ENCODE measurements at places on chromosomes 16 and 17.
A peak's percentile ranks its signal among the peaks of the same experiment; 100 is the strongest.

- DNase-seq = no peak
Measured at GRCh38 chr16:30367349-30368009, 2.8 kb downstream of the TBC1D10B start.

DNA sequence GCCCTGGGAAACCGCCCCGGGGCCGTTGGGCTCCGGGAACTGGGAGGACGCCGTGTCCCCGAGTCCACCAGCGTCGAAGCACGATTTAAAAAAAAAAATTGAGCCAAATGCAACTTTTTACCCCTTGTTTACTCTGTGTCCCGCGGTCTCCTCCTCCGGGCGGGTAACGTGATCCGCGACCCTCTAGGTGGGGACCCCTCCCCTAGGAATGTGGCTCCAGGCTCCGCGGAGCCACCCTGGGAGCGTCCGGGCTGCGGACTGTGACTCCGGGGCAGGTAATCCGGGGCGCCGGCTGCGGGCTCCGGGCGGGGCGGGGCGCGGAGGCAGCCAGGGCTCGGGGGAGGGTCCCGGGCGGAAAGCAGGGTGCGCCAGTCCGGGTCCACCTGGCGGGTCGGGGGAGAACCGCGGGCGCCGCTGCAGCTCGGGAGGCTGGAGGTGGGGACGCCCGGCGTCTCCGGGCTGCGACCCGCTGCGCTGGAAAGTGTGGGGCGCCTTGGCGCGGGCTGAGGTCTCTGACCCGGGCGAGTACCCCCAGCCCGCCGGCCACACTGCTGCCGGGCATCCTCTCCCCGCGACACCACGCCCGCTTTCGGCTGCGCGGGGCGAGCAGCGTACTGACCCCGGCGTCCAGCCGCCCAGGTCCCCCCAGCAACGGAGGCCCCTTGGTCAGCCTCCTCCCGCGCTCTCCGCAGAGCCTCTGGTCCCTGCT lies 852 bp upstream of the HELZ start:
- peak; percentile 48 for DNase-seq

GRCh38 chr16:13554005-13554404 lies 365.9 kb upstream of the ERCC4 start:
- no peak for DNase-seq

DNA sequence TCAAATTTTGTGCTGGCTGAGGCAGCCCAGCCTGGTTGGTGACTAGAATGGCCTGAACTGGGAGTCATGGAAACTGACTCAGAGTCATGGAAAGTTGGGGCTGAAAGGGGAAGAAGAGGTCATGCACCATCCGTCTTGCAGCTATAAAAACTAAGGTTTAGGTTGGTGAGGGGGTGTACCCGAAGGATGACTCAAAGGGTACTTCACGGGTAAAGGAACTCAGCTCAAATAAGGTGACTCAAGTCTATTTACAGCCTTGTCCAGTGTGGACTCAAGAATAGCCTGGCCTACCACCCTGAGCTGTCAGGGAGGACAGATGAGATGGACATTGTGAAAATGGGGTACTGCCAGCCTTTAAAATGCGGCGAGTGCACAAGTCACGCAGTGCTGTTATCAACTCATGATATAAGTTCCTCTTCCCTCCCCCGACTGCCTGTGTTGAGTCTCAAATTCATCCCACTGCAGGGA lies 18.6 kb downstream of the CD300LB start:
- no peak for DNase-seq

DNA sequence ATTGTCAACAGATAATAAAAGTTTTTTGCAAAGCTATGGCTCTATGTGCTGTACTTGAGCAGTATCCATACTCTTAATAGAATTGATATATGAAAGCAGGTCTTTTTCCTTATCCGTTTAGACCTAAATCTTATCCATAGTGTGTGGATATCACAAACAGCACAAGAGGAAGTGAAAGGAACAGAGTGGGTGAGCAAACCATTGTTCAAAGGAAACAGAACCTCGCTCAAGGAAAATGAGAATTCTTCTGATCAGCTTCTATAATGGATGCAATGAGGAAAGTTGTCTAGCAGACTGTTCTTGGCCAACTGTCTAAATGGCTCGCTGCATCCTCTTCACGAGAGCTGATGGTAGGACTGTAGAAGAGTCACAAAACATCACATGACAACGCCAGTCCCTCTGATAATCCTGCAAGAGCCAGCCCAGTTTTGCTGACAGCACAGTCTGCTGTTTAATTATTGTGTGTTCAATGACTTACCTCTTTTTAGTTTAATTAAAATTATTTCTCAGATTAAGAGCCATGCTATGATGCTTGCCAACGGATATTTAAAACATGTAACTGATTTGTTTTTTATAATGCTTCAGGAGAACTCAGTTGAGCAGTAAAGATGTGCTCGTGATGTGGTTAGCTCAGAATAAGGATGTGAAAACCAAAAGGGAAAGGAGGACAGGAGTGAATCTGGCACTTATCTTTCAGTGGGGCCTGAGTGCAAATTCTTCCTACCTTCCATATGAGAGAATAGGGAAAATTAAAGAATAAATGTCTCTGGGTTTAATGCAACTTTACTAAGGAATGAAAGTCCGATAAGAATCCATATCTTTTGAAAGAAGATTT lies 38.5 kb downstream of the WWOX start:
- DNase-seq = no peak

DNA sequence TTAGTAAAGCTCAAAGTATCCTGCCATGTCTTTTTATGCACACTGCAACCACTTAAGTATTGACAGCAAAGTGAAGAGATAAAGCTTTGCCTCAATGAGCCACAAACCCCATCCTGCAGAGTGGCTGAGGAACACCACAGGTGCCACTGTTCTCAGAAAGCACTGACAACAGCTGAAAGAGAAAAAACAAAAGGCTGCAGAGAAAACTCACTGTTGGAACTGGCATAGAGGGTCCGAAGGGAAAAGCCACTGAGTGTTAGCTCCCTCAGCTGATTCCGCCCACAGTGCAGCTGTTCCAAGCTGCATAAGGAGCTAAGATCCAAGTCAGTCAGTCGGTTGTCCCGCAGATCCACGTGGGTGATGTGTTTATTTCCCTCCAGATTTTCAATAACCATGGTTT lies 48.3 kb downstream of the PHLPP2 start:
- no peak for DNase-seq

DNA sequence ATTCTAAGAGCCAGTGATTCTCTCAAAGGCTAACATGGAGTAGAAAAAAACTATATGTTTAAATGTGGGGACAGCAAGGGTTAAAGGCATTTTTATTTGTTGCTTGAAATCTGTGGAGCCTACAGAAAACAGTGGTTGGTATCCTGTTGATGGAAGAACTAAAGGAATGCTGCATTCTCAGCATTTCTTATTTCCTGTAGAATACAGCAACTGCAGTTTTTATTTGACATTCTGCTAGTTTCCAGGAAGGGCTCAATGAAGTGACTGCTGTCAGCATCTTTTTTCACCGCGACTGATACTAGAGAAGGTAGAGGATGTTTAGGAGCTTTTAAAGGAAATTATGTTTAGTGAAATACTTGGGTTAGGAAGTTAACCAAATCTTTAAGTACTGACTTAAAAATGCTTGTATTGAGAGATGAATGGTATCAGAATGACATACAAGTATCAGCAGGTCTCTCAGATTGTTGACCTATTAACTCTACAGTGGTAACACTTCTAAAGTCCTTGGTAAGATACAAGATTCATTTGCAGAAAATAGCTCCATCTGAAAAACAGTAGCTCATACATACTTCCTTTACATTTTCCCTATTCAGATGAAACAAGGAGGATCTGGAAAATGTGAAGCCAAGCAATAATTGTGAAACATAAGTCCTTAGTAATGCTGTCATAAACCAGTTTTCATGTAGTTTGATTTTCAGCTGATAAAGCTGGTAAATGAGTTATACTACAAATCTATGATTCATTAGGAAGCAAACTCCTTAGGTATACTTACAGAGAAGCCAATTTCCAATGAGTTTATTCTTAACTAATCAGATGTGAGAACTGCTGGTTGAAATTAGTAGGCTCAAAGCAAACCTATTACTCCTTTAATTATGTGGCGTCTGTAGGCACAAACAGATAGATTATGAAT lies 15.2 kb downstream of the CLTC start:
- no peak for DNase-seq

GRCh38 chr17:19024101-19025078 lies 19.8 kb upstream of the FAM83G start:
- no peak for DNase-seq

DNA sequence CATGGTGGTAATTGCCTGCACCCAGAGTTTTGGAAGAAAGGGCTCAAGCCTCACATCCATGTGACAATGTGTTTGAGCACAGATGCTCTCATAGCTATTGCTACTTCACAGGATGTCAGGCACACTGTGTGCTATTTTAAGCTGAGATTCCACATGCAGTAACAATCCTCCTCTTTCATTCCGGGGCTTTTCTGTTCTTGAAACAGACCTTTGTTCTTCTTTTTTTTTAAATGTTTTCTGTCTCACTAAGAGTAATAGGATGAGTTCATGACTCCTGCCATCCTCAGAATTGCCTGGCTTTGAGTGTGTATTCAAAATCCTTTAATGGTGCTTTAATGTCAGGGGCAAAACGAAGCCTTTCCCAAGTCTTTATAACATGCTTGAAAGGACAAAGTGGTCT lies 198.9 kb downstream of the ABCC12 start:
- no peak for DNase-seq

GRCh38 chr16:47043970-47044684 lies 70.7 kb upstream of the DNAJA2 start:
- no peak for DNase-seq
